NCI-H1092 (cell line): ENCODE measurements at places on chromosomes 6 and 20.

DNA sequence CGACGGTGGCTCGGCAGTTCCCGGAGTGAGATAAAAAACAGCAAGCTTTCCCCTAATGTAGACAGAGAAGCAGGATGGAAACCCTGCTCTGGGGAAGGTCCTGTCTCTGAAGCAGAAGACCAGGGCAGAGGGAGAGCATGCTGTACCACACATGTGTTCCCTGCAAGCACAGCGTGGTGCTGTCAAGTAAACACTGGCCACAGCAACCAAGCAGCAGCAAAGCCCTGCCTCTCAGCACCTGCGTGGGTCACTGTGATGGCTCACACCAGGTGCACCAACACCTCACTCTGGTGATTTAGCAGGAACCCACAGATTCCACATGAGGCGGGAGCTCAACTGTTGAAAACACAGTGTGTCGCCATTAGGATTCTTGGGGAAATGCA, 65.2 kb upstream of the TXNDC5 start:
- DNase-seq = no peak

DNA sequence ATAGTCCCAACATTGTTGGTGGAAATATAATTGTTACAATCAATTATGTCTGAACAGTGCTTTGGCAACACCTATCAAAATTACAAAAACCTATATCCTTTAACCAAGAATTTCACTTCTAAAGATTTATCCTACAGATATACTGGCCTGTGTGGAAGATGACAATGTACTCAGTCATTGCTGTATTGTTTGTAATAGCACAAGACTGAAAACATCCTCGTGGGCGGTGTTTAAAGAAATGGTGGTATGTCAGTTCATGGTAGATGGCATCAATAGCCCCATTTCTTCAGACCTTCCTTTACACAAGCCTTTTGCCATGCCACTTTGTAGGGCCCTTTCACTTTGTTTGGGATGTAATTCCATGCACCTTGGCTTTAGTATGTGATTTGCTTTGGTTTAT, 9.8 kb upstream of the TPBG start:
- no peak for DNase-seq

GRCh38 chr6:36863670-36864540, 10.7 kb downstream of the PPIL1 start:
- DNase-seq = no peak

DNA sequence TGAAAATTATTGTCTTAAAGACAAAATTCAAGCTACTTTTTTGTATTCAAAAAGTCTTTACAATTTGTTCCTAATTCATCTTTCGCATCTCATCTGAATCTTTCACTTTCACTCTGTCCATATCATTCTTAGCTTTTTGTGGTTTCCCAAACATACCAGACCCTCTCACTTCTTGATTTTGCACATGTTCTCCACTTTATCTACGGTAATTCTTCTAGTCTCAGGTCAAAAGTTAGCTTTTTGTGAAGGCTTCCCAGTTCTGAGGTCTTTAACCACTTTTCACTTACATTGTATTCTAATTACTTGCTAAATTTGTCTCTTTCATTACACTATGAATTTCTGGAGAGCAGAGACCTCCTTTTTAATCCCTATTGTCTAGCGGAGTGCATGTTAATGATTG, 34.6 kb upstream of the EPHA7 start:
- no peak for DNase-seq

DNA sequence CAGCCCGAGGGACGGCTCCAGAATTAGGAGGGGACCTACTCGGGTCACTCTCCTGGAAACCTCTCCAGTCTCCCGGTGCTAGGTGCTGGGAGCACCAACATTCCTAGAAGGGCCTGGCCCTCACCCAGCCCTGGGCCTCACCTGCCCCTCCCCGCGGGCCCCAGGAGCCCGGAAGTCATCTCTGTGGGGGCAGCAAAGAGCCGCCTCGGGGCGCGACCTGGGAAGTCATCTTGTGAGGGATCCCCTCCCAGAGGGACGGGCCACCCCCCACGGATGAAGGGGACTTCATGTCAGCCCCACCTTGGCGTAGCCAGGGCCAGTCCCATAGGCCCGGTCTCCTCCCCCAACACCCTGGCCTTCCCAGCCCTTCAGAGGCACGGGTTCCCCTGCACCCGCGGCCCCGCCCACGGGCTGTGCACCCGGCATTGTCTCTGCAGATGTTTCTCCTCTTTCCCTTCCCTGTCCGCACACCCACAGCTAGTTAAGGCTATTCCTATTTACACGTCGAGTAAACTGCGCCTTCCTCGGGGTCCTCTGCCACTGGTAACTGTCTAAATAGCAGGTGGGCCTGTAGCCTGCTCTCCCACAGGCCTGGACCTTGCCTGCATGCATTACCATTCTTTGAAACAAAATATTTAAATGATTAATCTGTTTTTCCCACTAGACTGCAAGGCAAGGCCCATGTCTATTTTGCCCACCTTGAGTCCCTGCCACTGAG, 896 bp upstream of the RNASET2 start:
- DNase-seq = no peak

GRCh38 chr6:1337791-1338190, 25.9 kb downstream of the FOXQ1 start:
- no peak for DNase-seq

DNA sequence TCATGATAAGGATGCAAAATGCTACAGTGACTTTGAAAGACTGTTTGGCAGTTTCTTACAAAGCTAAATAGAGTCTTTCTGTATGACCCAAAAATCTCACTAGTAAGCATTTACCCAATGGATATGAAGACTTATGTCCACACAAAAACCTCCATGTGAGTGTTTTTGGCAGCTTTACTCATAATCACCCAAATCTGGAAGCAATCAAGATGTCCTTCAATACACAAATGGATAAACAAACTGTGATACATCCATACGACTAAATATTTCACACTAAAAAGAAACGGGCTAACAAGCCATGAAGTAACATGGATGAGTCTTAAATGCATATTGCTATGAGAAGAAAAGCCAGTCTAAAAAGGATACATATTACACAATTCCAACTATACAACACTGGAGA, 117.2 kb downstream of the PDE10A start:
- no peak for DNase-seq

- no peak for DNase-seq
These were observed 273.0 kb downstream of the PKHD1 start for GRCh38 chr6:51814418-51814817.

- DNase-seq = no peak
These were observed 3.6 kb upstream of the HSPA12B start for GRCh38 chr20:3728876-3729275.

GRCh38 chr6:88983532-88983931, 20.1 kb upstream of the RNGTT start:
- DNase-seq = no peak

DNA sequence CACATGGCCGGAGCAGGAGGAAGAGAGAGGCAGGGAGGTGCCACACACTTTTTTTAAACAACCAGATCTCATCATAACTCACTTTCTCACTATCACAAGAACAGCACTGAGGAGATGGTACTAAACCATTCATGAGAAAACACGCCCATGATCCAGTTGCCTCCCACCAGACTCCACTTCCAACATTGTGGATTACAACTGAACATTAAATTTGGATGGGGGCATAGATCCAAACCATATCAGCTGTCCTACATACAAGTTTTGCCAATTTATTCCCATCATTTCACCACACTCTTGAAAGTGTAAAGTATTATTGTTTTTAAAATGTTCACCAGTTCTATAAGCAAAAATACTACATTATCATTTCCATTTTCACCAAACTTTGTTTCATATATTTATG, 33.9 kb upstream of the VGLL2 start:
- no peak for DNase-seq

- no peak for DNase-seq
These were observed 302.7 kb upstream of the ZFP64 start for GRCh38 chr20:52494244-52494643.
